ENCODE measurements at places on chromosomes 13 and 19.

DNA sequence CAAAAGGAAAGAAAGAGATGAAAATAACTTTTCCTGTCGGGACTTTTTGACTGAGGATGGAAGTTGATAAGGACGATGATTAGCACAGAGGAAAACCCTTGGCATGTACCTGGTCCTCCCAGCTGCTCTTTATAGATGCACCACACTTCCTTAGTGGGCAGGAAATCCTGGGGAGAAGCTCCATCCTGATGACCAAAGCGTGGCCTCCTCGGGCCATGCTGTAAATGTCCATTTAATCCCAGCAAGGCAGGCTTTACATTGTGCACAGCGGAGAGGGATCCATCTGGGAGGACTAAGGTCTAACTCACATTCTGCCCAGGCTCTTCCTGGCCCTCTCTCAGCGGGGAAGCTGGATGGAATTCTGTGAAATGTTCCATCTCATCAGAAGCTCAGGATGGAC is 113.5 kb downstream of the COL4A2 start:
- no peak for DNase-seq

GRCh38 chr19:50152578-50152977 is 10.5 kb downstream of the IZUMO2 start:
- no peak for DNase-seq

DNA sequence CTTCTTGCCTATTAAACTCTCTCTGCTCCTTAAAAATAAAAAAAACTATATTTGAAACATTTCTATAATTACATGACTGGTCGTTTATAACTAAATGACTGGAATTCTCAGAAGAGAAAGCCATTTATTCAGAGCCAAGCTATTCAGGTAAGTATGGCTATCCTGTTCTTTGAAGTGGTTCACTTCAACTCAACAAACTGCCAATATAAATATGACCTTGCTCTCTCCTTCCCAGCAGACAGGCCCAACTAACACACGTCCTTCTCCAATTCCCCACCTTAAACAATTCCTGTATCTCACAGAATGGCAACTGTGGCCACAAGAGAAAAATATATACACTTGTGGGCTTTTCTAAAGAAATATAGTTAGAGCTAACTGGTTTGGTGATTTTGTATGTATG is 153.9 kb downstream of the MIPEP start:
- no peak for DNase-seq

GRCh38 chr13:77470986-77471385 is 64.5 kb upstream of the SCEL start:
- DNase-seq: no peak

DNA sequence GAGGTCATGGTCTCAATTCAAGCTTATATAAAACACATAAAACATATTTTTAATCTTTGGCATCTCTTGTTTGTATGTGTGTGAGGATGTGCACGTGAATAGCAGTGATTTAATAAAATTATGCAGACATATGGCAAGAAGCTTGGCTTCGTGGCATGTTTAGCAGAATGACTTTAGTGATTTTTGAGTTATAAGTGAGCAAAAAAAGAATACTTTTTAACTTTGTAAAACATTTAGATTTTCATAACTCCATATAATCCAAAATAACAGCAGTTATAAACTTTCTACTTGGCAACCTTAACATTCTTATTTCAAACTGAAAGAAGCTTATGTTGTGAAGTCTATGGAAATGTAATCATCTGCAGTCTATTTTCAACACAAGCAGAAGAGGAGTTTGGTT is 120.6 kb downstream of the SLITRK1 start:
- no peak for DNase-seq

DNA sequence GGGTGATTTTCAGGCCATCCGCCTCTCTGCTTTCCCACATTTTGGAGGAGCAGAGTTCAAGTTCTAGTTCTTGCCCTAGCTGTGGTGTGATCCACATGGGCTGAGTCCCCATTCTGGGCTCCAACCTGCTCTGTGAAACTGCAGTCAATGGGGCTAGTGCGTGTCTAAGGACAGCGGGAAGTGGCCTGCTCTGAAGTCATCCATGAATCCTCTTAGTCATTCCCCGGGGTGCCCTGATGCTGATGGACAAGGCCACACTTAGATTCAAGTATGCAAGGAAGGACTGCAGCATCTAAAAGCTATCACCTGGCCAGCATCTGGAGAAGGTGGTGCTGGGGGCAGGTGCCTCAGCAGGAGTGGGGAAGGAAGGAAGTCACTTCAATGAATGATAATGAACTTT is 94.6 kb downstream of the TSHZ3 start:
- DNase-seq: no peak

DNA sequence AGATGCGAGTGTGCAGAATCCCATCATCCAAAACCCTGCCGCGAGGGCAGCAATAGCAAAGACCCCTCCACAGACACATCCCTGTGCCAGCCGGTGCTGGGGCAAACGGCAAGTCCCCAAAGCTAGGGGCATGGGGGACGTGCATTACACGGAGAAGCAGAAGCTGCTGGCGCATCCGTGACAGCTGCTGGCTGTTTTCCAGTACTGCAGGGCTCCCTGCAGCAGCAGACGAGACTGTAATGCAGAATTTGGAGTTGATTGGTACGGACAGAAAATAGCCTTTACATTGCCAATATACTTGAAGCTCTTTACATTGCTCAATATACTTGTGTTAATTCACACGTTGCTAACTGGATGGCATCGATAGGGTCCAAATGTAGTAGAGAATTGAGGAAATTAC is 77.2 kb upstream of the TMTC4 start:
- no peak for DNase-seq

- DNase-seq: no peak
These were observed 18.4 kb downstream of the NAXD start for GRCh38 chr13:110633776-110634175.

- DNase-seq: no peak
These were observed 30.5 kb downstream of the ZSWIM4 start for GRCh38 chr19:13825489-13826441.

- DNase-seq: no peak
These were observed 20.8 kb downstream of the NLRP4 start for GRCh38 chr19:55857149-55857548.

DNA sequence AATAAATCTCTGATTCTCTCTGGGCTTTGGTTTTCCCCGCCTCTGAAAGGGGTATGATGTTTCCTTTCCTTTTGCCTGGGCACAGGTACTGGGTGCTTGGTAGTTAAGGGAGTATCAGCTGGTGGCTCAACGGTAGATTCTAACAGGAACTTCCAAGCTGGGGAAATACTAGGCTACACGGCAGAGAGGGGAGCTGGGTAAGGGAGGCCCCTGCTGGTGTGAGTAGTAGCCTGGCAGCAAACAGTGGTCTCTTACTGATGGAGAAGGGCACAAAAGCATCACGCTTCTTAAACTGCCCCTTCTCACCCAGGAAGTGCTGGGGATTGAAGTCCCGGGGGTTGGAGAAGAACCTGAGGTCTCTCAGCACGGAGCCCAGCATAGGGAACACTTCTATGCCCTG is 26.9 kb upstream of the CYP2A7 start:
- DNase-seq: no peak

- DNase-seq: no peak
These were observed 4.8 kb downstream of the STK24 start for GRCh38 chr13:98571955-98572662.

DNA sequence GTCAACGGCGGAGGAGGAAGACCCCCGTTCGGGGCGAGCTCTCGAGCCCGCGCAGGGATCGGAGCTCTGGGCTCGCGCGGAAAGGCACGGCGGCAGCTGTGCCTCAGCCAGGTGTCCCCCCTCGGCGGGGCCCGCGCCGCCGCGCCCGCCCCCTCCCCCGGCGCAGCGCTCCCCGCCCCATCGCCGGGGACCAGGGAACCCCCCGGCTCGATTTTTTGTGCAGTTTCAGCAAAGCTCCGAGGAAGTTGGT is 110.0 kb downstream of the KCNRG start:
- no peak for DNase-seq
